ENCODE measurements at places on chromosomes 5 and 9.
A peak's percentile ranks its signal among the peaks of the same experiment; 100 is the strongest.

- no peak for DNase-seq
Observed at GRCh38 chr5:61472172-61472958, 140.3 kb downstream of the ZSWIM6 start.

GRCh38 chr5:1543398-1544293, 19.9 kb upstream of the LPCAT1 start:
- no peak for DNase-seq

DNA sequence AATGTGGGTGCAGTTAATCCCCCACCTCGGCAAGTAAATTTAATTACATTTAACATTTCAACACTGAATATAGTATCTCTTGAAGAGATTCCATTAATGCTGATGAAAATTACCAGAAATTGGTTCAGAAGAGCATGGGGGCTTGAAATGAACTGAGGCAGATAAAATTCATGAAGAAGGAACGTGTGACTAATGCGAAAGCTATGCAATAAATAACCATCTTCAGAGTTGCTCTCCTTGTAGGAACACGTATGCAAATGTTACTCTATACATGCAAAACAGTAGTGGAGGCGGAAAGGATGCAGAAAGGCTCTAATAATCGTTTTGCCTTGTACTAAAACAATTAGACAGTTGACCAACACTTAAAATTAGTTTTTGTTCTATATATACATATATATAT, 320.2 kb downstream of the CTNND2 start:
- DNase-seq: no peak

DNA sequence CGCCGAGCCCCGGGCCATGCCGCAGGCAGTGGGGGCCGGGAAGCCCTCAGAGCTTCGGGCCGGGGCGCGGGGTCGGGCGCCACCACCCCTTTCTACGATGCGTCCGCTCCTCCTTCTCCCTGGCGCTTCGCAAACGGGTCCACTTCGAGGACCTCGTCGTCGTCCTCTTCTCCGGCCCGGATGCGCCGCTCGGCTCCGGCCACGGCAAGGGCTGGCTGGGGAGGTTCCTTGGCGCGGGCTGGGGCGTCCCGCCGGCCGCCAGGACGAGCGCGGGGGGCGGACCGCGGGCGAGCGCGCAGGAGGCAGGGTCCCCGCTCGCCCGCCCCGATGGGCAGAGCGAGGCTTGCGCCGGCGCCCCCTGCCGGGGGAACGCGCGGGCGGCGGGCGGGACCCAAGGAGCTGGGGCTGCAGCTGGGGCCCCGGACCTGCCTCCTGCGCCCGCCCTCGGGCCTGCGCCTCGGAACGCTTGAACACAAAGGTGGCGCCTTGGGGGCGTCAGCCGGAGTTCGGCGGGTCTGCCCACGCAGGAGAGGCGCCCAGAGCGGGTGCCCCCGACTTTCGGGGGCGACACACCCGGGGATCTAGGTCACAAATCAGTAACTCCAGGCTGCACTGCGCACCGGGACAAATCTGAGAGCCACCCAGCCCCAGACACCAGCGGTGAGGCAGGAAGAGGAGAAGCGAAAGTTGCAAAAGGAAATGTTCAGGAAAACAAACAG, at the start of gene ROR2:
TSS of gene ROR2 (minus strand) at position 283 of the 719 bp plus-strand sequence.
- peak; percentile 55 for DNase-seq

DNA sequence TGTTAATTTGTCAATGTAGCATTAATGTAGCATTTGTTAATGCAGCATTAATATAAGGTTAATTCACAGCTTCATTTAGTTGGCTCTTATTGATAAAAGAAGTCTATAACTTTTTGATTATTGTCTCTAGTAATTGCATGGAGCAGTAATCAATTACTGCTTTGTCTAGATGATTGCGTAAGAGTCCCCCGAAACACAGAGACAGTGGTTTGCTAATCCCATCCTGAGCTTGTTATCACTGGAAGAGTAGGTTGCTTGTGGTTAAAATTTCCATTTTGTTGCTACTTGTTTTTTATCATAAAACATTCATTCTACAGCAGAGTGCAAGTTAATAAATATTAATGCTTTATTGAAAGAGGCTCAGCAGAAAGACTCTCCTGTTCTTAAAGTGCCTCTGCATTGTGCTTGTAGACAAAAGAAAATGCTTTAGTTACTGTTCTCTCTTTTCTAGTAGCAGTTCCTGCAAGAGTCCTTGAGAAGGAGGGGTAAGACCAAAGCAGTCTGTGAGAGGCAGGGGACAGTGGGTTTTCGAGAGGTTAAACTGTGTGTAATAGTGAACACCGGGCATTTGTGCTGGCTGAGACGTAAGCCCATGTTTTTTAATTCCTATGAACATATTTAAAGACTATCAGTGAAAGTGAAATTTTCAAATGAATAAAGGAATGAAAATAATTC, 291.7 kb downstream of the TRPM3 start:
- DNase-seq: no peak
